ENCODE measurements at places on chromosomes 2 and 18.

DNA sequence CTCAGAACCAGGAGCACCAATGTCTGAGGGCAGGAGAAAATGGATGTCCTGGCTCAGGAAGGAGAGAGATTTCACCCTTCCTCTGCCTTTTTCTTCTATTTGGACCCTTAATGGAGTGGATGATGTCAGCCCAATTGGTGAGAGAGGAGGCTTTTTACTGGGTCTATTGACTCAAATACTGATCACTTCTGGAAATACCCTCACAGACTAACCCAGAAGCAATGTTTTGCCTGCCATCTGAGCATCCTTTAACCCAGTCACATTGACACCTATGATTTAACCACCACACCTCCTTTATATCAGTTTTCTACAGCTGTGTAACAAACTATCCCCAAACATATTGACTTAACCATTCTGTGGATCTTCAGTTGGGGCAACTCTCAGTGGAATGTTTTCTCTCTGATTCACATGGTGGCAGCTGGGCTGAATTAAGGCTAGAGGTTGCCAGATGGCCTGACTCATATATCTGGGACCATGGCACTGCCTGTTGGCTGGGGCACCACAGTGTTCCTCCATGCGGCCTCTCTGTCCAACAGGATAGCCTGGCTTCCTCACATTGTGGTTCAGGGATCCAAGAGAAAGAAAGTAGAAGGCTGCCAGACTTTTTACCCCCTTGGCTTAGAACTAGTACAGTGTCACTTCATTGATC is 18.2 kb upstream of the MBOAT2 start:
- no peak for DNase-seq

GRCh38 chr2:222830164-222830563 is 30.7 kb upstream of the ACSL3 start:
- DNase-seq = no peak

- peak; percentile 71 for DNase-seq
Measured at GRCh38 chr18:48445540-48445939, 36.4 kb upstream of the ZBTB7C start.

DNA sequence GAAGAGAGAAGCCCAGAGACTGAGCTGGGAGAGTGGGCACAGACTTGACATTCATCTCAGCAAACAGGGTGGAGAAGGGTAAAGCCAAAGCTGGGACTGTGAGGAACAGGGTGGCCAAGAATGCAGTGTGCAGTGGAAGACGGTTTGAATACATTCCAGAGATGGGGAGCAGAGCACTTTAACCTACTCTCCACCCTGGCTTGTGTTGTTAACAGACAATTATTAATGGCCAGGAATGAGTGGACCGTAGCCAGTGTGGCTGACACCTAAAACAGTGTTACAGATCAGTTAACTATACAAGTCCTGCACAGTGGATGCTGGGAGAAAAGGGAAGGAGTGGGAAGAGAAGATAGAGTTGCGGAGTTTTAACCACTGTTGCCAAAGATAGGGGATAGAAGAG is 7.4 kb upstream of the NAB1 start:
- DNase-seq = no peak

- DNase-seq = no peak
Measured at GRCh38 chr2:39127973-39128372, 7.1 kb upstream of the SOS1 start.

GRCh38 chr2:28128281-28128950 is 237.9 kb downstream of the BABAM2 start:
- DNase-seq = no peak

GRCh38 chr2:181463588-181463987 is 6.4 kb downstream of the ITGA4 start:
- no peak for DNase-seq

- no peak for DNase-seq
Measured at GRCh38 chr18:45836242-45837205, 11.0 kb downstream of the SIGLEC15 start.
